Heart right ventricle (tissue), 16 donors: ENCODE measurements at places on chromosomes 4 and X. TPM values are rescaled to one million over a fixed set of nuclear protein-coding genes. Genes with fewer than 3 reads are reported as not detected.

PRKG2 gene
- total RNA-seq: not detected

PPAT gene
- 2.3 TPM for total RNA-seq

OTC gene
- total RNA-seq: not detected

TBCK gene
- 18.7 TPM for total RNA-seq

STK26 gene
- 0.93 TPM for total RNA-seq

PAGE1 gene
- not detected for total RNA-seq

GRCh38 chrX:63713526-63713925, 71.5 kb downstream of the ARHGEF9 start:
- H3K27me3 ChIP-seq: peaks cover 20% of the 10 kb centered on the region
- DNase-seq: peak; percentile 49
- no peaks in the 10 kb centered on the region for H3K36me3 ChIP-seq
- H3K27ac ChIP-seq: no peak overlapping the region
- H3K4me1 ChIP-seq: peaks cover 4% of the 10 kb centered on the region

DNA sequence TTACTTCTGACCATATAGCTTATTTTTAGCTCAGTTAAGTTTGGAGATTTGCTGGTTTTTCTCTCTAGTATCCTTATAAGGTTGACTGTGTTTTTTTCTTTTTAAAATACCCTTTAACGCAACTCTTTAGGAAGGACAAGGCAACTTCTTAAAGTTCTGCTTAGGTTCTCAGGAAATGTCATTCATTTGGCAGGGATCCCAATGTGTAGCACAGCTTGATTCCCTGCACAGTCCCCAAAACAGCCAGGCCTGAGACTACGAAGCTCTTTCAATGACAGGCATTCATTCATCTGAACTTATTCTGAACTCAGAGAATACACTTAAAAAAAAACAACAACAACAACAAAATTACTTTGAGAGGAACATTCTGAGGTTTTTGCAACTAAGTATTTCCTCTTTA, 1765.8 kb downstream of the PCDH7 start:
- no peaks in the 10 kb centered on the region for H3K36me3 ChIP-seq
- no peak for DNase-seq
- H3K4me3 ChIP-seq: no peak overlapping the region
- no peaks in the 10 kb centered on the region for H3K4me1 ChIP-seq
- H3K27me3 ChIP-seq: no peaks in the 10 kb centered on the region
- no peak overlapping the region for H3K27ac ChIP-seq

- DNase-seq: peak; percentile 47
- H3K4me1 ChIP-seq: peaks cover 26% of the 10 kb centered on the region
- H3K36me3 ChIP-seq: no peaks in the 10 kb centered on the region
- no peaks in the 10 kb centered on the region for H3K27me3 ChIP-seq
- peak within 1 kb of the TSS; percentile 75 for H3K4me3 ChIP-seq
Observed at GRCh38 chrX:9464435-9465371, at the start of gene TBL1X. Gene TBL1X (plus strand): TSS chrX:9465058. CDS start chrX:9653587, 188,529 bp downstream.

DNA sequence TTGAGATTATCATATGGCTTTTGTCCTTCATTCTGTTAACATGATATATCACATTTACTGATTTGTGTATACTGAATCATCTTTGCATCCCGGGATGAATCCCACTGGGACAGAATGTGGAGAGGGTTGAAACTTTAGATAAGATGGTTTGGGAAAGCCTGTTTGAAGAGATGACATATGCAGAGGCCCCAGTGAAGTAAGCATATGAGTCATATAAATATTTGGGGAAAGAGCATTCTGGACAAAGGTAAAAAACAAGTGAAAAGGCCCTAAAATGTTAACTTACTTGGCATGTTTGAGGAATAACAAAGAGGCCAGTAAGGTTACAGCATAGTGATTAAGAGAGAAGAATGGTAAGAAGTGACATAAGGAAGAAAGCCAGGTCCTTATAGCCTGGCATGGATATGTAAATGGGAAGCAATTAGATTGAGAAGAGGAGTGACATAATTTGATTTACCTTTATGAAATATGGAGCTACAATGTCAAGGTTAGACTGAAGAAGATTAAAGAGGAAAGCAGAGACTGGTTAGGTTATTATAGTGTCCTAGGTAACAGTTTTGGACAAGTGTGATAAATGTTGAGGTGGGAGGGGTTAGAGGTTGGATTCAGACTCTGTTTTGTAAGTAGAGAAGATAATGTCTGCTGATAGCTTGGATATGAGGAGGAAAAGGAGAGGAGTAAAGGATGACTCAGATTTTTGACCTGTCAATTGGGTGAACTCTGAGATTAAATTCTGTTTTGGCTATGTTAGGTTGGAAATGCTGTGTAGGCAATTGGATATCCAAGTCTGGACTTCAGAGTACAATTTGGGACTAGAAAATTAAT, 54.6 kb upstream of the DRP2 start:
- no peak overlapping the region for H3K4me3 ChIP-seq
- no peak for DNase-seq
- H3K36me3 ChIP-seq: no peaks in the 10 kb centered on the region
- no peaks in the 10 kb centered on the region for H3K4me1 ChIP-seq
- no peaks in the 10 kb centered on the region for H3K27me3 ChIP-seq

GRCh38 chr4:148078061-148078460, 346.2 kb downstream of the ARHGAP10 start:
- no peak overlapping the region for H3K27ac ChIP-seq
- H3K27me3 ChIP-seq: no peaks in the 10 kb centered on the region
- no peak overlapping the region for H3K4me3 ChIP-seq
- peaks cover 6% of the 10 kb centered on the region for H3K4me1 ChIP-seq
- no peak for DNase-seq

DNA sequence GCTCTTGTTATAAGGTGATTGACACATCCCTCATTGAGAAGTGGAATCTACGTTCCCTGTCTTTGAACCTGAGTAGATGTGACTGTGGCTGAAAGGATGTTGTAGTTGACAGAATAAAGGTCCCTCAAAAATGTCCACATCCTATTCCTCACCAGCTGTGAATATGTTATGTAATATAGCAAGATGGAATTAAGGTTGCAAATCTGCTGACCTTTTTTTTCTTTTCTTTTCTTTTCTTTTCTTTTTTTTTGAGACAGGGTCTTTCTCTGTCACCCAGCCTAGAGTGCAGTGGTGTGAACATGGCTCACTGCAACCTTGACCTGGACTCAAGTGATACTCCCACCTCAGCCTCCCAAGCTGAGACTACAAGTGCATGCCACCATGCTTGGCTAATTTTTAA, 7.2 kb upstream of the CCNG2 start:
- H3K27me3 ChIP-seq: no peaks in the 10 kb centered on the region
- H3K4me1 ChIP-seq: no peaks in the 10 kb centered on the region
- no peak overlapping the region for H3K27ac ChIP-seq
- DNase-seq: no peak
- H3K4me3 ChIP-seq: no peak overlapping the region
- H3K36me3 ChIP-seq: no peaks in the 10 kb centered on the region

GRCh38 chrX:131693359-131693758, 149.5 kb downstream of the OR13H1 start:
- H3K4me3 ChIP-seq: no peak overlapping the region
- H3K36me3 ChIP-seq: no peaks in the 10 kb centered on the region
- no peak for DNase-seq
- no peak overlapping the region for H3K27ac ChIP-seq
- no peaks in the 10 kb centered on the region for H3K4me1 ChIP-seq
